ENCODE measurements at places on chromosomes 2 and 18.

GRCh38 chr2:173942861-173943523, 22.2 kb downstream of the SP3 start:
- no peak for DNase-seq

GRCh38 chr2:162430323-162430722, 86.4 kb downstream of the GCA start:
- no peak for DNase-seq

- DNase-seq = no peak
These were observed 117.9 kb upstream of the PELI1 start for GRCh38 chr2:64262071-64262470.

DNA sequence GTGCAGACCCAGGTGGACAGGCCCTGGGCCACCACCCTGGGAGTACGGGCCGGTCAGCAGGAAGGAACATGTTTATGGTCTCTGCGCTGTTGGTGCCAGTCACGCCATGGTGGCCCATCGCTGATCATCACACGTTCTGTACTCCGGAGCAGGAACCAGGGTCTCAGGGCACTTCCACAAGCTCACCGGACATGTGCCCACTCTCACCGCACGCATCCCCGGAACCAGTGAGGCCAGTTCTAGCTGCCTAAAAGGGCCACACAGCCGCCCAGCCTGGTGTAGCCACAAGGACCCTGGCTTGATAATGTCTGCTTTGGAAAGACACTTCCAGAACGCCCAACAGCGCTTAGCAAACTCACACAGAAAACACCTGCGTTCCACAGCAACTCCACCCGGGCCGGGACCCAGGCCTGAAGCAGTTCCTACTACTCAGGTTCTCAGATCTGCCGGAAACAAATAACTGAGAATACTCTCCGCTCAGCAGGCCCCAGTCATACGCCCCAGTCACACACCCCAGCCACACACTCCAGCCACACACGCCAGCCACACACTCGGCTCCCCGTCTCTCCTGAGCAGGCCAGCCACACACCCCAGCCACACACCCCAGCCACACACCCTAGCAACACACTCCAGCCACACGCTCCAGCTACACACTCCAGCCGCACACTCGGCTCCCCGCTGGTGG, 123.3 kb downstream of the HDAC4 start:
- no peak for DNase-seq

DNA sequence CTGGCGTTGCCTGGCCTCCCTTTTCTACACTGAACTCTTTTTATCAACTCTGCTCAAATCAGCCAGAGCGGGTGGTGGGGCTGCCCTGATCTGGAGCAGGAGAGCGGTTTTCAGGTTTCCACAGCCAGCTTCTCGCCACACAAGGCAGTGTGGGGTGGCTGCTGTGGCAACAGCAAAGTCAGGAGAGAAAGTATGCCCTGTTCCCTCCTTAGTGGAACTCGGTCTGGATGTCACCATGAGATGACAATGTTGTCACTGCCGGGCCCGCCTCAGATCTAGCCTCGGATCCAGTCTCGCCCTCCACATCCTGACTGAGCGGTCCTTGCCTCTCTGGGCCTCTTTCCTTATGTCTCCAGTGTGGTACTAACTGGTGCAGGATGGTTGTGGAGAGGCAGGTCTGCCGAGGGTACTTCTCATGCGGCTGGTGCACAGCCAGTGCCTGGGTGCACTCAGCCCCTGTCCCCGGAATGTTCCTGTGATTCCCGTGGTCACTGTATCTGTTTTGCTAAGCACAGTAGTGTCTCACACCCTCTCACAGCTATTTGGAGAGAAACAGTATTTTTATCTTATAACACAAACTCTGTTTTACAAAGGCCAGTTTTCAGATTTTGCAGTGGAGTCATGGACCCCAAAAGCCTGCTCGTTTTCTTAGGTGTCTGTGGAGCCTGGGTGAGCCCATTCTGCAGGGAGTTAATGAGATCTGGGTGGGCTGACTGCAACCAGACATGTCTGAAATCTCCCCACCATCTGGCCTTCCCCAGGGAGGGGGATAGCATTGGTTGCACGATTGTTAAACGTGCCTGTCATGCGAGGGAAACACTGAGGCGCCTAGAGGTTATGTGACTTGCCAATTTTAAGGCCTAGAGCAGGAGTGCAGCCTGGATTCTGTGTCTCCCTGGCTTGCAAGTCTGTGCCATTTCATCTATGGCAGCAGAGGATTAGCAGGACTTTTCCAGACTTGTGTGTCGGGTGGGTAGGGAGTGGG, 261.1 kb upstream of the AGAP1 start:
- no peak for DNase-seq

DNA sequence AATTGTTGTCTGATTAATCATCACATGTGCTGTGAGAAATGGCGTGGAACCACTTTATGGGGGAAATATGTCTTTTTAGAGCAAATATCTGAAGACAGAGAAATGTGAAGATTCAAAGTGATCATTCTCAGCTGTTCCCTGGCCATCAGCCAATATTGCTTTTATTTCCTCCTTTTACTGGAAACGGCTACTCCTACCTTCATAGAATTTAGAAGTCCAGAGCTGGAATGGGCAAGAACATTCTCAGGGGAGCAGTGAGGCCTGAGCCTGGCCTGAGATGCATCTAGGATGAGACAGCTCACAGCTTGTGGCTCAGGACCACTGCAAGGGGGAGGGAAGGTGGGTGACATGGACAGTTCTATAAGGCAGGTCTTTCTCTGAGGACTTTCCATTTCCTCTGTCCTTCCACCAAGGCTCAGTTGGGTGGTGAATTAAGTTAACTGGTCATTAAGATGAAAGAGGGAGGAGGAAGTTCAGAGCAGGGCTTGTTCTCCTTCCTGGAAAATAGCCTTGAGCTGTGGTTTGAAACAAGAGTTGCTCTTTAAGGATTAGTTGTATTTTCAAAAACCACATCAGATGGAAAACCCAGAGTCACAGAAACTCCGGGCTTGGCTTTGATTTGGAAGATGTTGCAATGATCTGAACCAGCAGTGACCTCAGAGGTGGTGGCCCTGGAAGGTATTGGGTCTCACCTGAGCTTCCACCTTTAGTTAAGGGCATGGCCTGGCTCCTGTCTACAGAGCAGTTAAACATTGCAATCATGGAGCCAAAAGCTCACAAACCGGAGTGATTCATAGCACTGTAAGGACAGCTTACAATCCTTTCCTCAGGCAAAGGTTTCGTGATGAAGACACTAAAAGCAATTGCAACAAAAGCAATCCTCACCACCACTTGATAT, 144.3 kb downstream of the VAPA start:
- no peak for DNase-seq

- DNase-seq = no peak
These were observed 26.1 kb upstream of the SETBP1 start for GRCh38 chr18:44654573-44654972.

DNA sequence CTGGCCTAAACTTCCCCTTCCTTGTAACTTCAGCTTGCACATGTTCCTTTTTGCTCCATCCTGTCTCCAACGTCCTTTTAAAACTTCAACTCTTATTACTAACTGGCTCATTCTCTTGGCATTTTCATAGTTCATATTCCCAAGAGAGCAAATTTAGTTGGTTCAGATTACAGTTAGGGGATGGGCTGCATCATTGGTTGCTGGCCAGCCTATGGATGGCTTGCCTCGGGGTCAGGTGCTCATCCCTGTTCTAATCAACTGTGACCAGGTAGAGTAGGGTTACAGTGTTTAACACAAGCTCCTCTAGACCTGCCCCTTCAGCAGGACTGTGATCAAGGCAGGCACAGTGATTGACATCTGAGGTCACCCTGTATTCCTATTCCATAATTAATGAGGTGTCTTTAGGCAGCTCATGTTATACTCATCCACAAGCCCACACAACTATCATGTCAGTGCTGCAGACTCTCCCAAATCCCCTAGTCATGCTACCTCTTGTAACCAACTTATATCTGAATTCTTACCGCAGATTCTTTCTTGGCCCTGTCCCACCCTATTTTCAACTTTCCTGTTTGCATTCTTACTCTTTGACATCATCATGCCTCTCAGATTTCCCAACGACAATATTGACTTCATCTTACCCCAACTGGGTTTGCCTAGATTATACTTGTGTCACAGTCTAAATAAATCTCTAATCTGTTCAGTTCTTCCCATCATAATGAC, 293.3 kb downstream of the MTX2 start:
- DNase-seq = no peak

- no peak for DNase-seq
These were observed 280.9 kb upstream of the CDH2 start for GRCh38 chr18:28457784-28458183.

DNA sequence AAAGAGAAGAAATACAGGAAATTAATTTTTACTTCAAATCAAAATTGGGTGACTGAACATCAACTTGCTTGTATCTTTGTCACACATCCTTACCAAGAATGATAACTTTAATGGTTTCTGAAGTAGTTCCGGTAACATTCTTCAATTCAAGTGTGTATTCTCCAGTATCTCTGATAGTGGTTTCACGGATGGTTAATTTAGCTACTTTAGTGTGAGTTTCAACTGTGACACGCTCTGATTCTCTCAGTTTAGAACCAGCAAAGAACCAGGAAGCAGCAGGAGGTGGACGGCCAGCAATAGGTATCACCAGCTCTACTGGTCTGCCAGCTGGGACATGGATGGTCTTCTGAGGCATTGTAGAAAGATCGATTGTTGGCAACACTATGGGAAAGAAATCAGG, 62.3 kb downstream of the PLEKHA3 start:
- no peak for DNase-seq

DNA sequence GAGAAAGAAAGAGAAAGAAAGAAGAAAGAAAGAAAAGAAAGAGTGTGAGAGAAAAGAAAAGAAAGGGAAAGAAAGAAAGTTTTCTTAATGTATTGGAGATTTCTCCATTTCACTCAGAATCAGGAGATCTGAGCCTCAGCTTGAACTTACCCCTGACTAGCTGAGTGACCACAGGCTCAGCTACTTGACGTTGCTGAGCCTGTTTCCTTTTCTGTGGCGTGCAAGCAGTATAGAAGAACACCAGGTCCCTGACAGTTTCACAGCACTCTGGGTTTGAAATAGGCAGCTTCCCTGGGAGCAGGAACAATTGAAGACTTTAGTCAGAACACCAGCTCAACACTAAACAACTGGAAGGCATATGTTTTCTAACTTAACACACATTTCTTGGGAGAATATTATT, 44.7 kb downstream of the MARCO start:
- no peak for DNase-seq

DNA sequence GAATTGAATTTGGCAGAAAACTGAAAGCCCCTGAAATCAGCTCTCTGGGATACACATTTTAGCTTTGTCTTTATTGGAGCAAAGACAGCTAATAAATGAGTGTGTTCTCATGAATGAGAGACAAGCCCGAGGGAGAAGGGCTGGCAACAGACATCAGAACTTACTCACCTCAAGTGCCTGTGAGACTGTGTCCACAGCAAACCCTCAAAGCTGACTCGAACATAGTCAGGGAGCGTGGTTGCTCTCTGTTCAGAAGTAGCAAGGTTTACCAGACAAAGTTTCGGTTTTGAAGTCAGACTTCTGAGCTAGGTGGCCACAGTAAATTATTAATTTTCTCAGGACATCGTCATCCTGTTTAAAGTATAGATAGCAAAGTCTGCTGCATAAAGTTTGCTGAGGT, 207.9 kb downstream of the CMPK2 start:
- no peak for DNase-seq

Measured in activated naive CD4-positive, alpha-beta T cell treated with anti-CD3 and anti-CD28 coated beads, Interleukin-2, amount 50 U/mL, for 16 hours (primary cell).